DMS79 (cell line): ENCODE measurements at places on chromosomes 13 and 19.

DNA sequence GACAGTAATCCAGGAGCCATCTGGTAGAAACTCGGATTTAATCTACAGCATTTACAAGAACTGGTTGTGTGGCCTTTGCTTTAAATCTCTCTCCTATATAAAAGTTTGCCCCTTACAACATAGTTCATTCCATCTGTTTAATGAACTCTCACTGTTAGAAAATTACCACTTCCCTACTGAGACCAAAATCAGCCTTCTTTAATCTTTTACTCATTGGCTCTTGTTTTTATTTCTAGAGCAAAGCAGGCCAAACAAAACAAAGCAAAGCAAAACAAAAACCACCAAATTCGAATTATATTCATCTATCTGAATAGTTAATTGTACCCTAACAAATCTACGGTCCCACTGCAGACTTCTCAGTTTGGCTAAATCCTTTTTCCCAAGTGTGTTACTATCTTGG lies 127.0 kb downstream of the UGGT2 start:
- no peak for DNase-seq

DNA sequence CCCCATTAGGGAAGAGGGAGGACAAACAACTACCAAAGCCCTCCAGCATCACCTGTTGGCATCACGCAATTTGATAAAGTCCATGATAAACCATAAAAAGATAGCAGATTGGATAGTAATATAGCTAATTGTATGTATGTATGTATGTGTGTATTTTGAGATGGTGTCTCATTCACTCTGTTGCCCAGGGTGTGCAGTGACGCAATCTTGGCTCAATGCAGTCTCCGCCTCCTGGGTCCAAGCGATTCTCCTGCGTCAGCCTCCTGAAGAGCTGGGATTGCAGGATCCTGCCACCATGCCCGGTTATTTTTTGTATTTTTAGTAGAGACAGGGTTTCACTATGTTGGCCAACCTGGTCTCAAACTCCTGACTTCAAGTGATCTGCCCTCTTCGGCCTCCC lies 74.6 kb upstream of the RNF113B start:
- DNase-seq = no peak

GRCh38 chr19:35722897-35723296 lies 5.1 kb downstream of the KMT2B start:
- no peak for DNase-seq

- DNase-seq = no peak
These were observed 412.1 kb downstream of the KLF12 start for GRCh38 chr13:73722120-73722519.

DNA sequence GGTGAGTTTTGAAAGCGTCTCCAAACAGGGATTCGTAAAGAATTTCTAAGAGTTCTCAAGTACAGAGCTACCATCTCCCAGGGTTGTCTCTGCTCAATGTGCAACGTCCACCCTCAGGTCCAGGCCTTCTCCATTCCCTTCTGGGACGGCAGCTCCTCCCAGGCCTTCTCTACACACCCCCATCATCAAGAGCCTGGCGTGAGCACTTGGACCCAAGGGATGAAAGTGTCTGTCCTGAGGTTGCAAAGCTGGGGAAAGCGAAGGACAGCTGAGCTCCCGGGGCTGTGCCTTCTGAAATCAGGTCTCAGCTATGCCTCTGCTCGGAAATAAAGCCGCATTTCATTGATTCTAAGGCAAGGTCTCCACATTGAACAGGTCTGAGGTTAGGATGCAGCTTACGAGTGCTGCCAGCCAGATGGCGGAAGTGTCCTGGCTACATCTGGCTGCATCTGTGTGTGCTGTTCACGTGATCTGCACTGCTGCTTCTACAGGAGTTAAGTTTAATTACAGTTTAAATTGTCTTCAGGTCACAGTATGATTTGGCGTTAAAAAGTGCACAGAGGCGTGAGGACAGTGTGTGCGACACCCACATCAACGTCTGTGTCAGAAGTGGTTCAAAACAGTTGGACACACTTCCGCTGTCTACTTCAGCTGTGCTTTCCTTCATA lies 27.0 kb upstream of the MIER2 start:
- DNase-seq = no peak

DNA sequence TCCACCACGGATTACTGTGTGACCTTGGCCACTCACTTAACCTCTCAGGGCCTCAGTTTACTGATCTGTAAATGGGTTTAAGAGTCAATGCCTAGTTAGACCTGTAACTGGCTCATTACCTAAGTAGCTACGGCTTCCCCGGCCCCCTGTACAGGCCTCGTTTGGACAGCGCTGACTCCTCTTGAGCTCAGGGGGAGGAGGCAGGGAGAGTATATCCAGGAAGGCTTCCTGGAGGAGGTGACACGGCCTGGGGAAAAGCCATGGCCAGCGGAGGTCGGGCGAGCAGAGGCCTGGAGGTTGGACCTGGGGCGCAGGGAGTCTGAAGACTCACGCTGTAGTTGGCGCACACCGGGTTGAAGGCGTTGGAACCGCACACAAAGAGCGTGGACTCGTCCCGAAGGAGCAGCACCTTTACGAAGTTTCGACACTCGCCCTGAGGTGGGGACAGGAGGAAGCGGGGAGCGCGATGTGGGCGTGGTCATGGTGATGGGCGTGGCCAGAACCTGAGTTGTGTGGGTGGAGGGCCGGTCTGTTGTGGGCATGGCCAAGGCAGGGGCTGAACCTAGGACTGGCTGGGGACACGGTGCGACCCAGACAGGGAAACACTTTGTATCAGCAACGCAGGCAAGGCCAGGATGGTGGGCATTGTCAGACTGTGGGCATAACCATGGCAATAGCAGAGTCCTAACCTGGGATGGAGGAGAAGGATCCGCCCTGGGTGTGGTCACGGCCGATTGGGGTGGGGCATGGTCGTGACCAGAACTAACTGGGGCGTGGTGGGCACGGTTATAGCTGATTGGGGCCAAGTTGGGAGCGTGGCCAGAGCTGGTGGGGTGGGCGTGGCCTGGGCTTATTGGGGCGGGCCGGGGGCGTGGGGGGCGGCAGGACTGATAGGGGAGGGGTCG lies 3.6 kb downstream of the SEMA6B start:
- DNase-seq = no peak

GRCh38 chr19:51016798-51017683 lies 2.5 kb downstream of the KLK10 start:
- DNase-seq = peak; percentile 42

DNA sequence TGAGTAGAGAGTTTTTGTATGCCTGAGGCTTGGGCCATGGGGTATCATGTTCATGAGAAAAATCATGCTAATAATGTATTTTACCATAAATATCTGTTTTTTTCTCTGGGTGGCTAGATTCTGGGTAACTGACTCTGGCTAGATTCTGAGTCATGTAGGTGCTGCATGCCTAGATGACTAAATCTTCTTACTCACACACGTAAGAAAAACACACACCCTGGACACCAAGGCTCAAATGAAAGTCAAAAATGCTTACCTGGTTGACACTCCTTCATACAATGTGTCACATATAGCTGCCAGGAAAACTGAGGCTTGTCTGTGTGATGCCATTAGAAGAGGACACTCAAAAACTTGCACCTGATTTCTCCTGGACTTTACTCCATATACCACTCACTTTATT lies 597.4 kb upstream of the SLITRK1 start:
- DNase-seq = no peak

GRCh38 chr13:97753942-97754670 lies 199.4 kb upstream of the IPO5 start:
- DNase-seq = no peak

DNA sequence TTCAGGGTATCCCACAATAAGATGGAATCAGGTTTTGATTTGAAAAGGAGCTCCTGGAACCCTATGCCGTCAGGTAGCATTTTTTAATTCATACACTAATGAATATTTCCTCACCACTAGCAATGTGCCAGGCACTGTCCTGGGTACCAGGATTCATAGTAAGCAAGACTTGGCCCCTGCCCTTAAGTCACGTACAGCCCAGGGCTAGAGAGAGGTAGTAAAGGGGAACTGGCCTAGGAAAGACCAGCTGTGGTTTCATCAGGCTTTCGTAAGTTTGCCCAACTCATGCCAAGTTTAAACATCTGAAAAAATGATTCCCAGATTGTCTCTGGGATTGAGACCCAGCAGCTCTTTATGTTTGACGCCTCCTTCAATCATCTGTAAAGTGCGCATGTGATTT lies 45.9 kb upstream of the AMER2 start:
- no peak for DNase-seq

DNA sequence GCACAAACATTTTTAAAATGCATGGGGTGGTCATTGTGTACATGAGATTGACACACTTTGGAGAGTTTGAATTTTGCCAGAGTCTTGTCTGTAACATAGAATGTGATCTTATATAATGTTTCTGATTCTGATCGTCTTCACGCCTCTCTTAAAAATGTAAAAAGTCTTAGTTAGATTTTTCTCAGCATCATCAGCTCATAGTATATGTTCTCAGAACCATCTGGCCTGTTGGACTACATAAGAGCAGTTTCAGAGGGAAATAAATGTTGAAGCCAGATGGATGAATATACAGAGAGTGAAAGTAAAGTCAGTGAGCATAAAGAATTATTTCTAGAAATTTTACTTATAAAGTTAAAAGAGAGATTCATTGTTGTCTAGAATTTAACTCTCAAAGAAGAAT lies 789.9 kb upstream of the MIR17HG start:
- no peak for DNase-seq

DNA sequence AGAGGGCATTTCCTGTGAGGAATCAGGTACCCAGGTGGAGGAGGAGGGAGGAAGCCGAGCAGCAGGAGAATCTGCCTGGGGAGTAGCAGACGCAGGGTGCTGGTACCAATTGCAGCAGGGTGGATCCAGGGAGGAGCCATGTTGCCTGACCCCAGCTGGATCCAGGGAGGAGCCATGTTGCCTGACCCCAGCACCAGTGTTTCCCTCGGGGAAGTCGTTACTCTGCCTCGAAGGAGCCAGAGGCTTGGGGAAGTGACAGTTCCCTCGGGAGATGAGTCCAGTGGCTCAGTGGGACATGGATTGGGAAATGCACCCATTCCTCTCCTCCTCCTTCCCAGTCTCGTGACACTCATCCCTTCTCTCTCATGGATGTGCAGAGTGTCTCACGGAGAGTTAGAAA lies 31.5 kb downstream of the LAIR2 start:
- no peak for DNase-seq
